ENCODE measurements at places on chromosomes 4 and X.
A peak's percentile ranks its signal among the peaks of the same experiment; 100 is the strongest.

DNA sequence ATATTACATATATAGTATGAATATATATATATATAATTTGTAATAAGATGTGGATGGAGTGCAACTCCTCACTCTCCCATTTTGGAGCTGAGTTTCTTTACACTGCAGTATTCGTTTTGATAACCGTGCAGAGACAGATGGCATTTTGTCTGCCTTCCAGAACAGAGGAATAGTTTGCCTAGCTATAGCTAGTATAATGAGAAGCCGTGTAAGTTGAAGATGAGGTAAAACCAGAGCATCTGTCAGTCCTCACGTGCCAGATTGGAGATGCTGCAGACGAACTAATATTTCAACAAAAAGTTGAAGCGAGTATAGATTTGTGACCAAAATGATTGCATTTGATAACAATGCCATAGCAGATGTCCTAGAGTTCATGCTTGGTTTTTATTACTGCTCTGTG, 180.6 kb downstream of the FMR1NB start:
- no peak for DNase-seq

GRCh38 chr4:144658903-144659302, 12.9 kb downstream of the HHIP start:
- DNase-seq: peak; percentile 77

GRCh38 chrX:22366906-22367305, 94.2 kb downstream of the CBLL2 start:
- DNase-seq: no peak

DNA sequence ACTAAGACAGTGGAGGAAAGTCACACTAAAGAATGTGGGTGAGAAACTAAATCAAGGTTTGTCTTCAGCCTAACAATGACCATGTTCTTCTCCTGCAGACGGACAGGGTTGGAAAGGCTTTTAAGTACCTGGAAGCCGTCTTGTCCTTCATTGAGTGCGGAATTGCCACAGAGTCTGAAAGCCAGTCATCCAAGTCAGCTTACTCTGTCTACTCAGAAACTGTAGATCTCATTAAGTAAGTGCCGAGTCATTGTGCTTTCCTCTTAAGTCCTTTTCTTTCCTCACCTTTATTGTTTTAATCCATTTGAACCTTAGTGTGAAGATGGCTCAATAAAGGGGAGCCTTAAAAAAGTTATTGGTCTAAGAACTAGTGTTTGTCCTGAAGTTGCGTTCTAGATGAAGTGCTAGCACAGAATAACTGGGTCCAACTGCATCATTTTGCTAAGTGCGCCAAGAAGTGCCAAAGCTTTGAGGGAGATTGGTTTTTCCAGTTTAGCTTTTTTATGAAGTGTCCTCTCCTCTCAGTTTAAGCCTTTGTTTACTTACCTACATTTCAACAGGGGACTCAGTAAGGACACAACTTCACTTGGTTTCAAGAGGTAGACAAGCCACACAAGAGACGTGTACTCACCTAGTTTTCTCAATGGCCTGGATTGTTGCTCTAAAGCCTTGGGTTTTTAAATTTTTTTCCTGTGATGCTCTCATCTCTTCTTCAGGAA, 89.3 kb downstream of the KLHL8 start:
- DNase-seq: no peak

GRCh38 chrX:56309881-56310280, 77.7 kb downstream of the KLF8 start:
- DNase-seq: no peak

DNA sequence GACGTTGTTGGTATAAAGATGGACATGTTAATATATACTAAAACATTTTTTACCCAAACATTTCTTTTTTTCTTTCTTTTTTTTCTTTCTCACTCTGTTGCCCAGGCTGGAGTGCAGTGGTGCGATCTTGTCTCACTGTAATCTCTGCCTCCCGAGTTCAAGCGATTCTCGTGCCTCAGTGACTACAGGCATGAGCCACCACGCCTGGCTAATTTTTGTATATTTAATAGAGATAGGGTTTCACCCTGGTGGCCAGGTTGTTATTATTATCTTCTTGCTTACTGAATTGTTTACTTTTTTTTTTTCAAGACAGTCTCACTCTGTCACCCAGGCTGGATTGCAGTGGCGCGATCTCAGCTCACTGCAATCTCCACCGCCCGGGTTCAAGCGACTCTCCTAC, 68.8 kb downstream of the HOPX start:
- no peak for DNase-seq

DNA sequence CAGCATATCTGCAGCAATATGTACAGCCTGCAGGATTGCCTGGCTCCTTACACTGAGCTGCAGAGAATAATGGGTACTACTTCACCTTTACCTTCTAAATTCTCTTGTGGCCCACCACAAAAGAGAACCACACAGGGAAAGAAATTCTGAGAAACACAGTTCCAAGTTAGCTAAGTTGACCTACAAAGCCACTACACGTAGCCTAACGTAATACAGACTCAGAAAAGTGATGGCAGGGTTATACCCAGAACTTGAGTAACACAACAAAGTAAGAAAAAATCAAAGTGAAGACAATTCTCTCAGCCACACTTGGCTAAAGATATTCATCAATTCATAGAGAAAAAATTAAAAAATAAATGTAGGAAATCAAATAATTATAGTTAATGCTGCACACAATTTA, 26.4 kb upstream of the SRPX start:
- no peak for DNase-seq

DNA sequence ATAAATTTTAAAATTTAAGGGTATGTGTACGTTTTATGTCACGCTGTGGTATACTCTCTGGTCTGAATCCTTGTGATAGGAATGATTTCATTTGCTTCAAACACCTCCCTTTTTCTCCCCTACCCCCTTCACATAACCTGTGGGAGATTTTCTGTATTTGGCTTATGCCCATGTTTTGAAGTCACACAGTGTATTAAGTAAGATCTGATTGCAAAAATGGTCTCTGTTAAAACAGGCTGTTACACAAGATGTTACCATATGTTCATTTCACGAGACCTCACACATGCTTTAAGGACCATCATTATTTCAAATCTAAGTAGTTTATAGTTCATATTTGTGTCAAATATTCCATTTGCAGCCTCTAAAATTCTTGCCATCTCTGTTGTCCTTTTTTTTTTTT, 63.5 kb downstream of the TMEM131L start:
- DNase-seq: no peak

- no peak for DNase-seq
These were observed 29.1 kb upstream of the BCORL1 start for GRCh38 chrX:129953334-129953648.

DNA sequence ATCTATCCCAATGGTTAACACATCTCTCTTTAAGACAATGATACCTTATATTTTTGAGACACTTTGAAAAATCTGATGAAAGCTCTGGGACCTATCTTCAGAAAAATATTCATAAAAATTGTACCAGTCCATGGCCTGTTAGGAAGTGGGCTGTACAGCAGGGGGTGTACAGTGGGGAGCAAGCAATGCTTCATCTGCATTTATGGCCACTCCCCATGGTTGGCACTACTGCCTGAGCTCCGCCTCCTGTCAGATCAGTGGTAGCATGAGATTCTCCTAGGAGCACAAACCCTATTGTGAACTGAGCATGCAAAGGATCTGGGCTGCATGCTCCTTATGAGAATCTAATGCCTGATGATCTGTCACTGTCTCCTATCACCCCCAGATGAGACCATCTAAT, 42.6 kb downstream of the C4orf51 start:
- peak; percentile 1 for DNase-seq

DNA sequence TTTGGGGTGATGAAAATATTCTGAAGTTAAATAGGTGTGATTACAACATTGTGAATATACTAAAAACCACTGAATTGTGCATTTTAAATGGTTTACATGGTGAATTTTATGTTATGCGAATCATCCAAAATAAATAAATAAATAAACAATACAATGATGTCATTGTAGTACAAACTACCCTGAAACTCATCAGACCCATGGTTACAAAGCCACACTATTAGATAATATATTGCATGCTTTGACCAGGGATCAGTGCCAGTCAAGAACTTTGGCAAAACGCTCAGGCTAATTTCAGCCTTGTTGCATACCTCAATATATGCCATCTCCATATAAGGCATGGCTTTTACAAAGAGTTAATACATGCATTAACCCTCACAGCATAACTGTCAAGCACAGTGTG, 45.5 kb upstream of the XIAP start:
- DNase-seq: no peak
